ENCODE measurements at places on chromosomes 16 and 17.

DNA sequence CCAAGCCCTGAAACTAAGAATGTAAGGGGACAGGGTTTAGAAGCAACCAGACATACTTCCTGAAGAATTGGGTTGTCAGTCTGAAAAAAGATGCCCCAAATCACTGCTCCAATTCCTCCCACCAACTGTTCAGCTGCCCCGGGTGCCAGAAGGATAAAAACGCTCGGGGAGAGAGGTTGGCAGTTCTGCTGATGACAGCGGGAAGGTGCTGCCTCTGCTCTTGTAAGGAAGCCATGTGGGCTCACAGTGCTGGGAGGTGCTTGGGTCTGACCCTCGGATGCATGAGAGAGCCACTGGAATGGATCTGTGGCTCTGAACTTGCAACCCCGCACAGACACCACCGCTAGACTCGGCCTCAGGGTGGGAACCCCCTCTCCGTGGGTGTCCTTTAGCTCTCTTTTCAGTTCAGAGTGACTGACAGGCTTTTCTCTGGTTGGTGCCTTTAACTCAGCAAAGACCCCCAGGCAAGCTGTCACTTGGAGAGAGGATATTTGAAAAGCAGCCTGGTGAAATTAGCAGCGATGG is 364.8 kb upstream of the RBFOX1 start:
- DNase-seq = no peak

- DNase-seq = no peak
Observed at GRCh38 chr16:7976125-7976524, 614.2 kb downstream of the TMEM114 start.

DNA sequence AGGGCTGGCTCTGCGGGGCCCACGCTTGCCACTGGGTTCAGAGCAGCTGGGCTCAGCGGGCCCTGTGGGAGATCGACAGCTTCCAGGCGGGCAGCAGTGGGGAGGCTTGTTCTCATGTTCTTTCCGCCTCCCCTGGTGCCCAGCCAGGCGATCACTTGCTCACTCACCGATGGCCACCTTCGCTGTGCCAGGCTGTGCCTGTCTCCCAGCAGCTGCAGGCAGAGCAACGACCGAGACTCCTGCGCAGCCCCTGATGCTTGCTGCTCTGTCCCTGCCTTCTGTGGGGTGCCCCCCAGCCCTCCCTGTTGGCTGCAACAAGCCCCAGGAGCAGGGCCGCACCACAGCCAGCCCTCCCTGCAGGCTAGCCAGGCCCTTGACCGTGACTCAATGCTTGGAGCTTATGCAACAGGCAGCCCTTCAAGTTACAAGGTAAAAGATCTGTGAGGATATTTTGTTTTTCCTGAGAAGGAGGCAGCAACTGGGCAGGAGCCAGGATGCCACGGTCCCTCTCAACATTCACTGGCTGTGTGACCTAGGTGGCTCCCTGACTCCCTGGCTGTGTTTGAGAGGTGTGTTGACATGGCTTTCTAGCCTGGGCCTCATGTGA is 9.6 kb upstream of the SPNS2 start:
- no peak for DNase-seq

DNA sequence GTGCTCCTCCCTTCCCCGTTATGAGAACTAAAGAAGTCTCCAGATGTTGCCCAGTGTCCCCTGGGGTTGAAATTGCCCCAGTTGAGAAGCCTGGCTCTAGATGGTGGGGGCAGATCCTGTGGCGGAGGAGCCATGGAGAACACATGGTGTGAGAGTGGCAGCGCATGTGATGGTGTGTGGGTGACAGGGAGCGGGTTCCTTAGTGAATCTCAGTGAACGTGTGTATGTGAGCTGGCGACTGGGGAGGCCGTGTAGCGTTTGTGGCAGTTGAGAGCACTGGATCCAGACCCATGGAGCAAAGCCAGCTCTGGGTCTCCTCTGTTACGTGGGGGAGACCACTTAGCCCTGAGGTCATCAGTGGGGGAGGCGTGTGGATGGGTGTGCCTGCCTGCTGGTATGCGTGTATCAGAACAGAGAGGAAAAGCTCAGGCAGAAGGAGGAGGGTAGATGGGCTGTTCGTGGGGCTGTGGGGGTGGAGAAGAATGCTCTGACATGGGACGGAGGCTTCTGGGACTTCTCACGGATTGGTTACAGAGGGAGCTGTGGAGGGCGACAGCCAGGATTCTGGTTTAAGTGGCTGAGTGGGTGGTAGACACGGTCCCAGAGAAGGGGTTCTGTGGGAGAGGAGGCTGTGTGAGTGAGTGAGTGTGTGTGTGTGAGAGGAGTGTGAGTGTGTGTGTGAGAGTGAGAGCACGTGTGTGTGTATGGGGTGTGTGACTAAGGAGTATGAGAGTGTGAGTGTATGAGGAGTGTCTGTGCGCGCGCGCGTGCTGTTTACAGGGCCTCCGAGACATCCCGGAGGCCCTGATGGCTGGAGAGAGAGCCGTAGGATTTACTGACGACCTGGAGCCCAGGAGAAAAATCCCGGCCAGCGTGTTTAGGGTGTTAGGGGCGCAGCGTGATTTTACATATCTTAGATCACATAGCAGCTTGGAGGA is 193.8 kb downstream of the SNX29 start:
- no peak for DNase-seq

DNA sequence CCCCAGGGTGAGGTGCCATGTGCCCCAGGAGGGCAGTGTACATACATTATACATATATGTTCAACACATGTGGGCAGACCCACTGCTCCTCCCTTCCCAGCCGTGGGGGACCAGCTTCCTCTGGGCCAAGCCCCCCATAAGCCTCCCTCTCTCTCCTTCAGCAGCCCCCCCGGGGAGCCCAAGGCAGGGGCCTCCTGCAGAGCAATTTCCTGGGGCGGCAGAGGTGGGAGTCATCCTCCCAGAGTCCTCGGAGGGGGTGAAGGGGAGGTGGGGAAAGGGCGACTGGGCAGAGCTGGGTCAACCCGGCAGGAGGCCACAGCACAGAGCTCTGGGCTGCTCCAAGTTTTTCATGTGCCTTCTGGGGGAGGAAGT is 235.1 kb downstream of the ZNF423 start:
- no peak for DNase-seq

GRCh38 chr17:41678907-41679739 is 9.6 kb upstream of the EIF1 start:
- DNase-seq = no peak

DNA sequence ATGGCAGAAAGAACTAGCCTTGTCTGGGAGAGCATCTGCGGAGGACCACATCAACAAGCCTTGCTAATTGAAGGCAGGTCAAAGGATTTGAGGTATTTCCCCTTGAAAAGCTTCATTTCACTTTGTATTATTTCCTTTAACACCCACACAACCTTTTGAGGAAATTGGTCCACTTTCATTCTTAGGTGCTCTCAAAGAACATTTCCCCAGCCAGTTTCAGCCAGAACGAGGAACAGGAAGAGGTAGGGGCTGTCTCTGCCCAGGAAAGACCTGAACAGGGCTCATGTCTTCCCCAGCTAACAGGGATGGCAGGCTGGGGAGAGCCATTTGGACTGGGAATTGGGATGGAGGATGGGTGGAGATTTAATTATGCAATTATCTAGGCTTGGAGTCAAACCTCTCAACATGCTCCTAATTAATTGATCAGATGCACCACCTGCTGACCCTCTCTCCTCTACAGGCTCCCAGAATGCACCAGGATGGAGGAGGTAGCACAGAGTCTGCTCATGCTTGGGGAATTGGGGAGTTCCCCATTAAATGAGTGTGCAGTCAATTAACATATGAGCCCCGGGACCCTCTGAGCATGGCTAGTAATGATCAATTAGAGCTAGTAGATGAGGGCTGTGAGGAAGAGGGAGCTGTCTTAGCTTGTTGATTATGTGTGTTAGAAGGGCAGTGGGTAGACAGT is 84.6 kb downstream of the GP2 start:
- no peak for DNase-seq

- DNase-seq = no peak
Observed at GRCh38 chr17:56739376-56739775, 94.3 kb downstream of the C17orf67 start.

DNA sequence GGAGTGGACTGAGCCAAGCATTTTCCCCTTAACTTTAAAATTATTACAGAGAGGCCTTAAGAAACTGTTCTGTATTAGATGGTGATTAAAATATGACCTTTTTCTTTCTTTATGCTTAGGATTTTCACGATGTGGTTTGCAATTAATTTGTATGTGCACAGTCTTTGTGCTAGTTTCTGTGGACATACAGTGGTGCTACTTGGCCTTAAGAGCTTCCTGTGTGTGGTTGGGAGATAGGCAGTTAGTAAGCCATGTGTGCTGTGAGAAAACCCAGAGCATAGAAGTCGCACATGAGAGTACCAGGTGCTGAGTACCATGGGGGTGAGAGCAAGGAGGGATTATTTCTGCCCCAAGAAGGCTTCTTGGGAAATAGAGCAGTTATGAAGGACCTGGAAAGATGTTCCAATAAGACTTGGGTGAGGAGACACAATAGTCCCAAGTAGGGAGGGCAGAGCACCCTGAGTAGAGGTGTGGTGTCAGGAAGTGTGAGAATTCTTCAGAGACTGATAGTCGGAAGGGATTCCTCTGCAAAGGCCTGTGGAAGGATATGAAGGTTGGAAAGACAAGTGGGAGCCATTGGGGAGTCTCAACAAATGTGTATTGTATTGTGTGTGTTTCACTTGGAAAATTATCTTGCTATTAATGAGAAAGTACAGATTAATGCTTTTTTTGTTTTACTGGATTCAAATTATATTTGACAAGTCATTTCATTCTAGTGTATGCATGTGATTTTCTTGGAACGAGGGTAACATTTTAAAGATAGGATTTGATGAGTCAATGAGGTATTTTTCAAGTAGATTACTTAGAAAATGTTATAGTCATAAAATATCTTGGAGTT is 239.9 kb downstream of the PRKCA start:
- no peak for DNase-seq

DNA sequence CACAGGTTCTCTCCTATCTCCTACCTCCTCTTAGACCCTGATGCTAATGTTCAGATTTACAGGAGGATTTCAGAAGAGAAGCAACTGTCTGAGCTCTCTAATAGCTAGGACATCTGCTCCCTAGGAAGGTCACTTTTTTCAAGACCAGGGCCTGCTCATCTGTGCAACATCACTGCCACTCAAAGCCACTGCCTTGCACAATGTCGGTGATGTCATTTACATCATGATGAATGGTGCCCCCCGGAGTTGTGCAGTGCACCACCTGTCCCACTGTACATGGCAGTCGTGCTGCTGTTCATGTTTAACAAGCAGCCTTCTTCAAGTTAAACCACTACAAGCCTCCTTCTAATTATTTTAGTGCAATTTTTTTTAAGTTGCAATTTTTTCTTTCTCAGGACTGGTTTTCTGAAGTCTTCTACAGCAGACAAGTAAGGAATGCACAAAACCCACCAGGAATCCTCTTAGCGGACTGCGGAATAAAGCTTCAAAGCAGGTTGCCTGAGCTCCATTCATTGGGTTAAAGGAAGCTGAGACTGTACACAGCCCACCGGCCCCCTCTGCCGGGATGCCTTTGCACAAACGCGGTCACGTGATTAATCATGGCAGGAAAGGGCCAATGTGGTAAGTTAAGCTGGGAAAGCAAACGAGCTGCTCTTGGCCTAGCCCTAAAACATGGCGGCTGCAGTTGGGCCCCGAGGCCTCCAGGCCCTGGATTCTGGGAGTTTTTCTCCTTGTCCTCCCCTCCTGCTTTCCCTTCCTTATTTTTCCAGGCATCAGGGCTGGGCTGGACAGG is 74.1 kb downstream of the MYH11 start:
- DNase-seq = no peak

DNA sequence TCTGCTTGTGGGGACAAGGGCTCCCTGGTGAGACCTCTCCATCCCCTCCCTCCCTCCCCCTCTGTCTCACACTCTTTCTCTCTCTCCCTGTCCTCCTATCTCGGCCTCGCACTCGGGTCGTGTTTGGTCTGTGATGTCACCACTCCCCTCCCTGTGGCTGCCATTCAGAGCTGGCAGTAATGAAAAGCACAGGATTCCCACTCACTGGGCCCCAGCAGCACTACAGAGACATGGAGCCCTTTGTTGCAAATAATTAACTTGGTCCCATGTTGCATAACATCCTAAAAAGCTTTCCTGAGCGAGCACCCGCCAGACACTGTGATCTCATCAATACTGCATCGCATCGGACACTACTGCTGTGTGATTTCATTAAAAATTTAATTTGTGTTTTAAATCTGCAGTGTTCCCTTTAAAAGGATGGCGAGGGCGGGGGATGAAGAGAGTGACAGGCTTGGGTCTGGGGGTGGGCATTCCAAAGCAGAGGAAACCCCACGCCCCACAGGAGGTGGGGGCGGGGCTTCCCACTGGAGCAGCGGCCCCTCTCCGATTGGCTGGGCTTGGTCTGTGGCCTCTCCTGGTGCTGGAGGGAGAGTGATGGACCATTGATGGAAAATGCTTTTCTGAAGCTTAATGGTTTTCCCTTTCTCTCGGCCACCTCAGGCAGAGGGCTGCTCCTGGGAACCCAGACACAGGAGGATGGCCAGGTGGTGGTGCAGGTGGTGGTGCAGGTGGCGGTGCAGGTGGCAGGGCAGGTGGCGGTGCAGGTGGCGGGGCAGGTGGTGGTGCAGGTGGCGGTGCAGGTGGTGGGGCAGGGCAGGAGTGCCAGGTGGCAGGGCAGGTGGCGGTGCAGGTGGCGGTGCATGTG is 15.3 kb upstream of the NPTX1 start:
- no peak for DNase-seq

GRCh38 chr17:51000835-51001638 is 119.6 kb downstream of the SPAG9 start:
- no peak for DNase-seq

DNA sequence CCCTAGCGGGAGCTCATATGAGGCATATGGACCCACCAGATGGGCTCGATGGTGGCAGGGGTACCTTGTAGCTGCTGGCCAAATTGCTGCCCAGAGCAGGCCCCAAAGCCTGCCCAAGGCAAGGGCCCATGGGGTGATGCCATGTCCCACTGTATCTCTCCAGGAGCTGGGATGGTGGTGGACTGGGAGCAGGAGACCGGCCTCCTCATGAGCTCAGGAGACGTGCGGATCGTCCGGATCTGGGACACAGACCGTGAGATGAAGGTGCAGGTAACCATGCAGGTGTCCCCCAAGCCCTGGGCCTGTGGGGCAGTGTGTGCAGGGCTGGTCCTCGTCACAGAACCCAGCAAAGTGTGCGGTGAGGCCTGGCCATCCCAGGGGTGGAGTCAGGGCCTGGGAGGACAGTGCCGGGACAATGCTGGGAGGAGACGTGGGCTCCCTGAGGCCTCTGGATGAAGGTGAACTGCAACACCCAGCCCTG is 34.1 kb upstream of the CHMP6 start:
- no peak for DNase-seq
